ENCODE measurements at places on chromosomes 2 and 18.

DNA sequence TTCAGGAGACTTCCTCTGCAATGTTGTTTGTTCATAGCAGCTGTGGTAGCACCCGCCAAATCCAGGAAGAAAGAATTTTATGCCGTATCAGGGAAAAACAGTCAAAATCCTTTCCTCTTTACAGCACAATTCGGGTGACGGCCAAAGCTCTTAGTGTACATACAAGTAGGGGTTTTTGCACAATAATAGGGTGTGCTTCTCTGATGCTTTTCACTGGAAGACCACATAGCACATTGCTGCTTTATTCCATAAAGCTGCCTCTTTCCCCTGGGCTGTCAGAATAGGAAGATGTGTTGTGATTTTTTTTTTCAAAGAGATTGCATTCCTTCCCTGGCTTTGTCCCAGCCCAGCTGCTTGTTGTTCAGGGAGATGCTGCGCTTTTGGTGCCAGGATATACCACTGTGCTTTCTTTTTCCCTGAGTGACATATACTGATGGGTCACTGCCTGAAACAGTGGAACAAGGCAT lies 27.2 kb upstream of the LANCL1 start:
- no peak for DNase-seq

GRCh38 chr18:28075501-28075900 lies 101.4 kb downstream of the CDH2 start:
- no peak for DNase-seq

GRCh38 chr2:181658444-181658843 lies 1.5 kb upstream of the CERKL start:
- DNase-seq = no peak

DNA sequence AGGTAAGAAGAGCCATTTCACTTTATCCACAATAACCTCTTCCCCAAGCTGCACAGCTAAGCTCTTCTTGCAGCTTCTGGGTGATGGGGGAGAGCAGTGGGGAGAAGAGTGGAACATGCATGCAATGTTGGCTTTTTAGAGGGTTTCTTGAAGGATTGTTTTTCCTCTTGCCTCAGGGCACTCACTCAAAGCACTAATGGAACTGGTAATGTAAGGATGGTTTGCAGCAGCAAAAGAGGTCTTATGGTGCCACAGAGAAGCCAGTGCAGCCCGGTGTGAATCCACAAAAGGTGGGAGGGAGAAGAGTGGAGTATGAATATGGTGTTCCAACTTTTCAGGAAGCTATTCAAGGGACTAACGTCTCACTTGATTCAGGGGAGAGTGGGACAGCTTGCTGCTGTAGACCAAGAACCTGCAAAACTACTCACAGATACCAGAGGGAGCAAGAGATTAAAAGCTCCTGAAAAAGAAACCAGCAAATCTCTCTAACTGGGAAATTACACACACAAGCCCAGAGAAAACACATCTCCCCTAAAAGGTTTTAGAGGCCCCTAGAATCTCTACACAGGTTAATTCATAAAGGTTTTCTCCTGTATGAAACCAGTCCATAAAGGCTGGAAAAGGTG lies 116.4 kb downstream of the CHN1 start:
- no peak for DNase-seq

DNA sequence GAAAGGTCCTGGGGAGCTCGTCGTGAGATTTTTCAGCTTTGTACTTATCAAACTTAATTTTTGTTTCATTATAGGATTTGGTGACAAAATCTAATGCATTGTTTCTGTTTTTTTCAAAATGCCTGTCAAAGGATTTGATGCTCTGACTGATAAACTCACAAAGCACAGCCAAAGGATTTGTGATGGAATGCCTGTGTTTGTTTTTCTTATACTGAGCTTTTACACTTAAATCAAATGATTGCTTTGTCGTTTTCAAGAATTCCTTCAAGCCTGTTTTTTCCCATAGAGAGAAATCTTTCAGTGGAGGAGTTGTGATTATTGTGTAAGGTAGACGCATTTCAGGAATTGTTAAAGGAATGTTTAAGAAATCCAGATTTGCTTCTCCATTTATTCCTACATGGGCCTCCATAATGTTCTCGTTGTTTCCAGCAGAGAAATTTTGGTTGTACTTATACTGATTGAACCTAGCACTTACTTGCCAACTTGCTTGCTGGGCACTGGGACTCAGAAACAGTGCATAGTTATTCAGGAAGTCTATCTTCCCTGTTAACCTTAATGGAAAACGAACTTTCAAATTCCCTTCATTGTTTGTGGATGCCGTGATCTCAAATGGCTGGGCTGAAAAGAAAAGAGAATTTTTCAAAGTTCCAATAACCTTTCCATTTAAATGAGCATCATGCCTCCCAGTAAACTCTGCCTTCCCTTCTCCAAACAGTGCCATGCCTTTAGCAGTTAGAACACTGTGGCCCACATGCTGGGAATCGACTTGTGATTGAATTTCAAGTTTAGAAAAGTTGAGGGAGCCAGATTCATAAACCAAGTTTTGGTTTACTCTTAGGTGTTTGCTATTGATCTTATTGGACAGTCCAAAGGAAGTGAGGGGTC lies 36.5 kb downstream of the APOB start:
- DNase-seq = no peak

DNA sequence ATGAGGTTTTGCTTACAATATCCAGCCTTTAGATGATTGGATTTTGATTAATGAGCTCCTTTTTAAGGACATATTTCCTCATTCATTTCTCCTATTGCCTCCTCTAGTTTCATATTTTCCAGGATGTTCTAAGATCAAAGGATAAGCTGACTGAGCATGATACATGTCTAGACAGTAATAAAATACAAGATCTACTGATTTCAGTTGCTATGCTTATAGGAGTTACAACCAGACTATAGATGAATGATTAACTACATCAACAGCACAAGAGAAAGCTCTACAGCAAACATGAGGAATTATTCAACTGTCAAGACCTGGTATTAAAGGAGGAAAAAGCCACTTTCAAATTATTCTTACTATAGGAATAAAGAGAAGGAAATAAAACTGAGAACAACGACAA lies 85.0 kb upstream of the LINC00305 start:
- no peak for DNase-seq

All from T-cell (primary cell).